Activated CD4-positive, alpha-beta T cell treated with anti-CD3 and anti-CD28 coated beads, Interleukin-2, amount 10 ng/mL, durations not matched to agents 24 days and 14 days (primary cell): ENCODE measurements at places on chromosomes 4 and X. TPM values are rescaled to one million over a fixed set of nuclear protein-coding genes. Genes with fewer than 3 reads are reported as not detected.

- DNase-seq = no peak
Measured at GRCh38 chrX:115017455-115017854, at the start of gene IL13RA2. Gene IL13RA2, minus strand, starts transcription at chrX:115017616. Its CDS starts 347 bp downstream, at chrX:115017269.

KLHL4 gene
- not detected in 2 replicates for total RNA-seq

ATP7A gene
- 7.6 and 8.1 TPM in 2 replicates for total RNA-seq

ELOVL6 gene
- total RNA-seq = 14.5 and 15.6 TPM in 2 replicates

- peak; percentile 75 for DNase-seq
Measured at GRCh38 chrX:150587585-150588503, 19.4 kb downstream of the MTM1 start.

GRCh38 chr4:174365018-174365587 lies 81.4 kb downstream of the CEP44 start:
- DNase-seq = peak; percentile 69

- DNase-seq = no peak
Measured at GRCh38 chr4:164824581-164824980, 52.4 kb upstream of the APELA start.

MAMLD1 gene
- 14.2 and 17.0 TPM in 2 replicates for total RNA-seq

NDST3 gene
- not detected in 2 replicates for total RNA-seq

GRCh38 chrX:1794586-1794985 lies 179.7 kb downstream of the ASMT start:
- no peak for DNase-seq

SPATA4 gene
- total RNA-seq = 0.12 TPM in 1 of 2 replicates, not detected in the other

- no peak for DNase-seq
Measured at GRCh38 chr4:7324651-7325121, 110.0 kb downstream of the PSAPL1 start.

DNA sequence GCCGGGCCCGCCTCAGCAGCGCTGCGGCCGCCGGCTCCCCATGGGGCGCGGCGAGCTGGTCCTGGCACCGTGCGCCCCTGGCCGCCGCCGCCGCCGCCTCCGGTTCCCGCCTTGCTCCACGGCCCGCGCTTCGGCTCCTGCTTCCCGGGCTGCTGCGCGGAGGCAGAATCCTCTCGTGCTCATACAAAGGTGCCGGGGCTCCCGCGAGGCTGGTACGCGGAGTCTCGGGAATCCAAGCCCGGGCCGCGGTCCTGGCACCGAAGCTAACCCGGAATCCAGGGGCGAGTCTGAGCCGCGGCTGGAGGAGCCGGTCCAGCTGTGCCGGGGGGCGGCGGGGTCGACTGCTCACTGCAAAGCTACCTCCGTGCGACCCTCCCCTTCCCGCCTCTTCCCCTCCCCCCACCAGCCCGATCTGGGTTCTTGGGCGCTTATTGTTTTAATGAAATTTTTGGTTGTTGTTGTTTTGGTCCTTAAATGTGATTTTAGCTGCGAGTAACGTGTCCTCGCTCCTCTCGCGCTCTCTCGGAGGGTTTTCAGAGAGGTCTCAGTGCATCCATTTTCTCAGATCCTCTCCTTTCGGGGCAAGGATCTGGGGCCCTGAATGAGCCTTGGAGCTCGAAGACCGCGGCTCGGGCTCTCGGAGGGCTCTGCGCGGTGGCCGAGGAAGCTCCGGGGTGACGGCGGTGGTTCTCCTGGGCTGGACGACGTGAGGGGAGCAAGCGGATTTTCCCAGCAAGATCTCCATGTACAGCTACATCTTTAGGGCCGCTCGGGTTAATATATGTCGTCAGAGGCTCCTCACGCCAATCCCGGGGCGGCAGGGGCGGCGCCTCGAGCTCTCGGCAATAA lies at the start of gene HAND2:
TSS of gene HAND2 (minus strand) at position 753 of the 849 bp plus-strand sequence. CDS start 940 bp downstream, outside the sequence.
- no peak for DNase-seq

DNA sequence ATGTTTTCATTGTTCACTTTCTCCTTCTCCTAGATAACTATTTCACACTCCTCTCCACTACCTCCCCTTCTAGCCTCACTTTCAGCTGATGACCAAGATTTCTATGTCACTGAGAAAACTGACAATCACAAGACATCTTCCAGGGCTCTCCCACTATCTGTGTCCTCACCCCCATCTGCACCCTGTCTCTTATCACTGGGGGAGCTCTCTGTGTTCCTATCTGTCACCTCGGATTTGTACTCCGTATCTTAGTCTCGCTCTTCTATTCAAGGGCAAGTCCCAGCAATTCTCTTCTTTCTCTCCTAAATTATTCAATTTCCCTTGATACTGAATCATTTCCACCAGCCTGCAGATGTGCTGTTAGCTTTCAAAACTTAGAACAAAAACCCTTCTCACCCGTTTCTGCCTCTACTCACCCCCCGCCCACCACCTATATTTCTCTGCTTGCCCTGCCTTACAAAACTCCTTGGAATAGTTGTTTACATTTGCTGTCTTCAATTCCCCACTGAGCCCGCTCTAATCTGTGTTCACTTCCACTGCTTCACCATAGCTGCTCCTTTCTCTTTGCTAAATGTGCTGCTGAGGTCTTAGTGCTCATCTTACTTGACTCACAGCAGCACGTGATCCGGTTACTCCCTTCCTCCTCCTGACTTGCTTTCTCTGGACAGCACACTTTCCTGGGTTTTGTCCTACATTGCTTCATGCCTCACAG lies 293.2 kb downstream of the UNC5C start:
- no peak for DNase-seq

DNA sequence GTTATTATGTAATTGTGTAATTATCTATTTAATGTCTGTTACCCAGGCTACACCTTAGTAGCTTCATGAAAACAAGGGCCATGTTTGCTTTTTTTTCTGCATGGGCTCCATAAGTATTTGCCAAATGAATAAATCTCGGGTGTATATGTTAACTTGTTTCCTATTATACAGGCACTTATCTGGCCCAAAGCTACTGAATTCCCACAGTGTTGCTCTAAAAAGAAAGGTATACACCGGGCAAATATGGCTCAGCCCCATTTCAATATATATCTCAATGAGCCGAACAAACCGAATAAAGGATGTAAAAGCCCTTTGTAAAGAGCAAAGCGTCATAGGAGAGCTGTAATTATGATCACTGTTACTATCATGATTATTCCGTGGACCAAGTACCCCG lies 767 bp downstream of the PAQR3 start:
- DNase-seq = peak; percentile 59

GRCh38 chr4:99876946-99877345 lies 17.3 kb downstream of the LAMTOR3 start:
- no peak for DNase-seq

SORBS2 gene
- total RNA-seq = not detected in 2 replicates

DNA sequence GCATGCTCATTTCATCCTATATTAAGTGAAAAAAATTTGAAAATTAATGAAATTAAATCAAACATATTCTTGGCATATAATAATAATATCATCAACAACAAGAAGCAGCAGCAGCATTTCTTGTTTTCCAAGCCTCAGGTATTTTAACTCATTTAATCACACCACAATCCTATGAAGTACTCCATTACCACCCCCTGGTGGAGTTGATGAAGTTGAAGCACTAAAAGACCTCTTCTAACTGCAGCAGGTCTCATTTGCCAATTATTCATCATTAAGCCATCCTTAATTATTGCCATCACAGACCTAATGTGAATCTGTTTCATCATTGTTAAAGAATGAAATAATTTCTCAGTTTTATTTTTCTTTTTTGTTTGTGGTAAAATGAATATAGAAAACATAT lies 801.4 kb upstream of the GRID2 start:
- DNase-seq = no peak

GAK gene
- 131 and 147 TPM in 2 replicates for total RNA-seq

DNA sequence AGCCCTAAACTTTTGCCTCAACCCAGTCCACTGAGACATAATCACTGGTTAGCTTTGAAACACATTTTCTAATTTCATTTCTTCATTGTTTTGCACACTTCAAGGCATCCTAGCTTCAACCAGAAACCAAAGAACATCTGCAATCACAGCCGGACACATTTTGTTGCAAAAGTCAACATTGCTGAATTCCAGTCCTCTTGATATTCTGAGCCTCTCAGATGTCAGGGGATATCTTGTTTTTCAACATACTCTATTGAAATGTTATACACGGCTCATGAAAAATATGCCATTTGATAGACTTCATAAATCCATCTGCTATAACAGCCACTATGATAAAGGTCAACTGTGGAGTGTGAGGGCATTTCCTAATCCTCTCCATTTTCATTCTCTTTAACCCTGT lies 241.6 kb upstream of the PUDP start:
- no peak for DNase-seq

RGN gene
- not detected in 2 replicates for total RNA-seq

GRCh38 chrX:120429776-120430540 lies 39.1 kb downstream of the LAMP2 start:
- no peak for DNase-seq

CC2D2A gene
- not detected in 2 replicates for total RNA-seq

COX7B2 gene
- total RNA-seq = not detected in 2 replicates

DAPP1 gene
- 28.4 and 29.5 TPM in 2 replicates for total RNA-seq

- peak; percentile 57 for DNase-seq
Measured at GRCh38 chrX:135463937-135464336, 42.2 kb downstream of the SMIM10L2A start.
